Activated CD8-positive, alpha-beta memory T cell treated with anti-CD3 and anti-CD28 coated beads, Interleukin-2, amount 50 U/mL, for 4 hours (primary cell): ENCODE measurements at places on chromosomes 6 and 20.

- peak; percentile 24 for DNase-seq
Measured at GRCh38 chr6:21587179-21587960, 6.2 kb upstream of the SOX4 start.

DNA sequence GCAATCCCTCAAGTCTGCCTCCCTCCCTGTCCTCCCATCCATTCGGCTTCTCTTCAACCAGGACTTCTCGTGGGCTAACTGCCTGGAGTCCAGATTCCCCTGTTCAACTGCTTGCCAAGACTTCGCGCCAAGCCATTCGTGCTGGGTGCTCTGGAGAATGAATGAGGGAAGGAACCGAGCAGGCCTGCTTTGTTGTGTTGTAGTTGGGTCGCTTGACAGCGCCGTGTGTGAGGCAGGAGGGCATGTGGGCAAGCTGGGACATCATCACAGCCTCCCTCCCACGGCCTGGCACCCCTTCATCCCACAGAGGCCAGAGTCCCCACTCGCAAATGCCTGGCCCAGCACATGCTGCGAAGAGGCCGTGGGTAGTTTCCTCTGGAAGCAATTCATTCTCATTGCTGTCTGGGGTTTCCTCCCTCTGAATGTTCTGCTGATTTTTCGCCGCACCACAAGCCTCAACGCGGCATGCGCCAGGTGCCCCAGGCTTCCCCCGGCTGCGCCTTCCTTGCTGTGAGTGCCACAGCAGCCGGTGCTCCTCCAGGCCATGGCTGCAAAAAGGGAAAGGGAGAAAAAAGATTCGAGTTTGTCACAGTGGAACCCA is 336.0 kb downstream of the QKI start:
- DNase-seq, result no peak

- DNase-seq, result no peak
Measured at GRCh38 chr6:34312259-34312658, 63.5 kb upstream of the SMIM29 start.

DNA sequence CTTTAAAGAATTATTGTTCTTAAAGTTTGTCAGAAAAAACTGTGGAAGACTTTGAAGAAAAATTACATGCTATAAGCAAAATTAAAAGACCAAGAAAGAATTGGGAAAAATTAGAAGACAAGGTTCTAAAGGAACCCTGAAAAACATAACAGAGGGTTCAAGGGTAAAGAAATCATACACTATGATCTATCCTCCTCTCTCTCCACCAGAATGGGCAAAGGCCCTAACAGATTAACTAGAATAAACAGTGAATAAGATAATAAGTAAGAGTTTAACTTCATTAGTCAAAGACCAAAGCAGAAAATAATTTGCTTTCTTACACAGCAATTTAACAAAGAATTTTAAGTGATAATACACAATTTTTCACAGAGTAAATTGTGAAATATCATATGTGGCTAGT is 201.2 kb upstream of the PDE10A start:
- DNase-seq, result no peak

GRCh38 chr6:84897988-84898594 is 133.7 kb upstream of the TBX18 start:
- DNase-seq, result no peak

GRCh38 chr6:105806486-105806920 is 279.6 kb upstream of the PRDM1 start:
- no peak for DNase-seq

DNA sequence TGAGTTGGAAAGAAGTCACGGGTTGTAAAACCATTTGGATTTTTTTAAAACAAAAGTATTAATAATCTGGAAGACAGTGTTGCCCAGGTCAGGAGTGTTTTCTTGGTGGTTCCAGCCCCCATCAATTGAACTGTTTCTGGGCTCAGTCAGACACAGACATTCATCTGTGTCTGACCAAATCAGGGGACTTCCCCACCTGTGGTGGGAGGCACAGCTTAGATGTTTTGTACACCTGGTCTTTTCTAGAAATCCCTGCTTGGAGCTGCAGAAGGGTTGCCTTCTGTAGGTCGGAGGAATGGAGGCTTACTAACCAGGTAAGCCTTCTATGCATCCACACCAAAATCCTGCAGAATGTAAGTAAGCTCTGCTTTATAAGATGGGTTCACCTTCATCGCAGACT is 63.6 kb downstream of the CDS2 start:
- DNase-seq, result no peak

DNA sequence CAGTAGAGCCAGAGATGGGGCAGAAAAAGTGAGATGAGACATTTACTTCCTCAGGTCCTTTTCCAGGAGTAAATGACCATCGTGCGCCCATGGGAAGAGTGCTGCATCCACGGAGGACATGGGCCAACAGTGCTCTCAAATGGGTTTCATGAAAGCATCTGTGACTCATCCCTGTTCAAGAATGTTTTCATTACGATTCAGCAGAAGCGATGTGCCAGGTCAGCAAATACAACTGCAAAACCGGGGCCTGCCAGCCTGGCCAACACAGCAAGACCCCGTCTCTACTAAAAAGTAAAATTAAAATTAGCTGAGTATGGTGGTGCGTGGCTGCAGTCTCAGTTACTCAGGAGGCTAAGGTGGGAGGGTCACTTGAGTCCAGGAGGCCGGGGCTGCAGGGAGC is 125.1 kb downstream of the LY86 start:
- DNase-seq, result no peak

GRCh38 chr20:56722042-56722441 is 92.9 kb downstream of the TFAP2C start:
- no peak for DNase-seq

DNA sequence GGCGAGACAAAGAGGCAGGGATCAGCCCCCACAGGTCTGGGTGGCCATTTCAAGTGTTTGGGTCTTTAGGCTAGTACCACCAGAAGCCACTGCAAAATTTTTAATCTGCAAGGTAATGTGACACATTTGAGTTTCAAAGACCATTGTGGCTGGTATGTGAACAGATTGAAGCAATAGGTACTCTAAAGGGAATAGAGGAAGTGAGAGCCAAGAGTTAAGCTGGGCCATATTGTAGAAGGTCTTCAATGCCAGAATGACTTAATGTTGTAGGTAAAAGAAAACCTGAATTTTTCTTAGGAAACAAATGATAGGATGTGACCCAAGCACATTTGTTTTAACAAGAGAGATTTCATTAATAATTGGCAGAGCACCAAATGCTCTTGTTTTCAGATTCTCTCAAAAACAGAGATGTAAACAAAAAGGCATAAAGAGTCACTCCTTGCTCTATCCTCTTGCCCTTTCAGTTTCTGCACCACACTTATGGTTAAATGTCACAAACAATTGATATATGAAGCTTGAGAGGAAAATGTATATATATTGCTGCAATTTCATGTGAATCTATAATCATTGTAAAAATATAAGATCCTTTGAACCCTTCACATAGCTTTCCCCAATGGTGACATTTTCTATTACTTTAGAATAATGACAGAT is 307.1 kb upstream of the PLN start:
- no peak for DNase-seq

DNA sequence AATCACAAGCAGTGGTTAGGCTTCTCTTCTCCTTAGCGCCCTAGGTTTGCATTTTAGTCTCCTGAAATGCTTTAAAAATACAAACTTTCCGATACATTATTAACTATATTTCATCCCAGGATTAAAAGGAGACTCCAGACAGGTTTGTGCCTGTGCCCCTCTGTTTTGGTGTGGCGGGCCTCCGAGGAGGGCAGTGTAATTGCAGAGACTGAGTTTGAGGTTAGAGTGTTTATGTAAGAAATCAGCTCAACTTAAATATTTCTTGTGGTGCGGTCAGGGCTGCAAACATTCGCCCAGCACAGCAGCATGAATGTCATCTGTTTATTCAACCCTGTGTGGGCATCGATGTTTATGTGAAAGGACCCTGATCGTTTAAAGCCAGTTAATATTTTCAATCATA is 130.4 kb upstream of the AKAP12 start:
- no peak for DNase-seq

DNA sequence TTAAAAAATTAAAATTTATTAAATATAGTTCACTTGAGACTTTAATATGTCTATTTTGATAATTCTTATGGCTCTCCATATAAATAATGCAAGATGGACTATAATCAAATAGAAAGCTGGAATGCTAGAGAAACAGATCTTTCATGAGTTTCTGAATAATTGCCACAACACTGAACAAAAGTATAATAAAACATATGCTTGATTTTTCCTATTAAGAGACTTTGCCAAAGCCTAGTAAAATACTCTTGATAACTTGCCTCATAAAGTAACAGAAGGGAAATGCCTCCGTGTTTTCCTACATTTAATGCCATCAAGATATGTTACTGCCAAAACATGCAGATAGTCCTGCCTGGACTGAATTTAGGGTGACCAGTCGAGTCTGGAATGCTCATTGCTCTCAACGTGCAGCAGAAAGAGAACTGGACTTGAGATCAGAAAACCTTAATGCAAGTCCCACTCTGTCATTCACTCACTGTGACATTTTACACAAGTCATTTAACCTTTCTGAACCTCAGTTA is 153.2 kb downstream of the AIG1 start:
- no peak for DNase-seq

GRCh38 chr20:38126932-38127621 is 38.0 kb downstream of the TGM2 start:
- no peak for DNase-seq

- no peak for DNase-seq
Measured at GRCh38 chr20:5141615-5142014, 14.8 kb downstream of the CDS2 start.

GRCh38 chr6:39102821-39103136 is 12.2 kb downstream of the SAYSD1 start:
- DNase-seq, result no peak

DNA sequence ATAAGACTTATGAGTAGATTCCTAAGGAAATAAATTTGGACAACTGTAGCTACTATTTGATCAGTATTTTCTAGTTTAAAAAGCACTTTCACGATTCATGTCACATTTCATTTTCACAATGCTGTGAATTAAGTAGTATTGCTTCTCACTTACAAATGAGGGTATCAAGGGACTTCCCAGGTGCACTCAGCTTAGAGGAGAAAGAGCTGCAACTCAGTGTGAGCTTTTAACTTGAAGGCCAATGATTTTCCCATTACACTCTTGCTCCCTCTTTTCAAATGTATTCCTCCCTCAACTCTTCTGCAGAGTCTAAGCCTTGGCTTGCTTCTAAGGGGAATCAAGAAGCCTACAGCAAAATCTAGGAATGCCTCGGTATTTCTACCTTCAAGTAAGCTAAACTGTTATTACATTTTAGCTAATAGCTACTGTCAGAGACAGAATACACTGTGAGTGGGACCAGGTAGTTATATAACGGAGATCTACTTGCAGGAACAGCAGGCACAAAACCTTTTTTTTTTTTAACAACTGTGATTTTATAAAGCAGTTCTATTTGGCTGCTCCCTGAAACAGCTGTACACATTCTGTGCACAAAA is 339.0 kb downstream of the SYNE1 start:
- no peak for DNase-seq

- DNase-seq, result peak; percentile 30
Measured at GRCh38 chr20:34268851-34269636, 27.8 kb downstream of the ASIP start.
